ENCODE measurements at places on chromosomes 16 and 17.

DNA sequence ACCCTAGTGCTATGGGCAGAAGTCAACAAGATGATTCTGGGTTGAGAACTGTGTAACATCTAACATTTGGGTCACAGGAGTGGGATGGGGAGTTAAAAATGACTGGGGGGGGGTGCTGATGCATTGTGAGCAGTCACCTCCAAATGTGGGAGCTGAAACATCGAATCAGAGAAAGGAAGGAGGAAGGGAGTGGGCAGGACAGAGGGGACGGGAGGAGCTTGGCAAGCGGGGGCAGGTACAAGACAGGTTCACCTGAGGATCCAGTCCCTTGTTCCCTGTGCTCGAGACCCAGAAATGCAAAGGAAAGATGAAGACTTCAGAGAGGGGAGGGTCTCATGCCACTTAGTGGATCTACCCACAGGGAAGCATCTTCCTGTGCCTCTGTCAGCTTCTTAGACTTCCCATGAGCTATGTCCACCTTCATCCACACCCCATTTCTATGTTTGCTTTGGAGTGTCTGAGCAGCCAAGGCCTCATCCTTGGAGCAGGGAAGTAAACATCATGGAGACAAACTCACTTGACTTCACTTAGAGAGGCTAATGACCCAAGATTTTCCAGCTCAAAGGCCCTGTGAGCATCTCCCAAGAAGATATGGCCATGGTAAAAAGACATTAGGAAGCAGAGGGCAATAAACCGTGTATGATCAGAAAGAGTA lies 20.5 kb downstream of the SMPD3 start:
- no peak for DNase-seq

- DNase-seq: no peak
Measured at GRCh38 chr16:8644211-8645140, 23.0 kb downstream of the METTL22 start.

DNA sequence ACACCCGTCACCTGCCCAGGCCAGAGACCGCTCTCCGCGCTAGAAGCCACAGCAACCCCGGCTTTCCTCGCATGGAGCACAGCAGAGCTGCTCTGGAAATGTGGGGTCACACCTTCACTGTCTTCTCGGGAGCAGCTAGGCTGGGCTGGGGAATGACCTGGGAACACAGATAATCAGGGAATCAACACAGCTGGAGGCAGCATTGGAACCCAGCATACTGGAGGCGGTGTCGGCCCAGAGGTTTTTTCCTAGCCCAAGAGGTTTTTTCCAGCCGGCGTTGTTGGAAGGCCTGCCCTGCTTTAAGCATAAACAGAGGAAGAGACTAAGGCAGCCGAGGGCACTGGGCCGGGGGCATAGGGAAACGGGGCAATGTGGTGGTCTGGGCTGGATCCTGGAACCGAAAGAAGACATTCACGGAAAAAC lies 791 bp upstream of the PLD6 start:
- no peak for DNase-seq

- DNase-seq: no peak
Measured at GRCh38 chr16:53704445-53704813, 473 bp downstream of the FTO start.

- no peak for DNase-seq
Measured at GRCh38 chr17:45874151-45874550, 20.2 kb upstream of the MAPT start.

DNA sequence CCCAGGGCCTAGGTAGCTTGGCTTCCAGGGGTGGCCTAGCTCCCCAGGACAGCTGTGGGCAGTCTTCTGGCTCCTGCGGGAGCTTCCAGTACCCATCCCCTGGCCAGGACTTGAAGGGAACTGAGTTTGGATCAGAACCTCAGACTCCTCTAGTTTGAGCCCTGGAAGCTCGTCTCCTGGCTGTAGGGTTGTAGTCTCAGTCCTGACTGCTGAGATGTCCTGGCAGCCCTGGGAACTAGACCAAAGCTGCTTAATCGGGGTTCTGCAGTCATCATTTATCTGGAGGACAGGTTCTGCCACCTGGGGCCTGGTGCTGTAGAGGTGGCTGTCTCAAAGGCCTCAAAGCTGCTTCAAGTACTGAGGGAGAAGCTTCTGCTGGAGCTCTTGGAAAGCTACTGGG lies 163.7 kb downstream of the WSCD1 start:
- no peak for DNase-seq

DNA sequence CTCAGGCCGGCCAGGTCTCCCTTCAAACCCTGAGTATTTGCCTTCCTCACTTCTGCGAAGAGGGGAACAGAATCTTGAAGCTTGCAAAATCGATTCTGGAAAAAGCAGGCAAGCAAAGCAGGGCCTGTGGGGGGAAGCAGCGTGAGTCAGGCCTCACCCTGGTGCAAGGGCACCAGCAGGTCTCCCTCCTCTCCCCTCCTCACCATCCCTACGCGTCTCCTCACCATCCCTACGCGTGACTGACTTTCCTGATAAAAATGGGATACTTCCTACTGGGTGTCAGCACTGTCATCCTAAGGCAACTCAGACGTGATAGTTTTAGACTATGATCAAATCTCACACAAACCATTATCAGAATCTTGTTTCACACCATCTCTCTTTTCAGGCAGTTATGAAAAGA lies 12.1 kb downstream of the CMTM3 start:
- no peak for DNase-seq

GRCh38 chr17:40724656-40725055 lies 21.1 kb upstream of the KRT24 start:
- DNase-seq: no peak

DNA sequence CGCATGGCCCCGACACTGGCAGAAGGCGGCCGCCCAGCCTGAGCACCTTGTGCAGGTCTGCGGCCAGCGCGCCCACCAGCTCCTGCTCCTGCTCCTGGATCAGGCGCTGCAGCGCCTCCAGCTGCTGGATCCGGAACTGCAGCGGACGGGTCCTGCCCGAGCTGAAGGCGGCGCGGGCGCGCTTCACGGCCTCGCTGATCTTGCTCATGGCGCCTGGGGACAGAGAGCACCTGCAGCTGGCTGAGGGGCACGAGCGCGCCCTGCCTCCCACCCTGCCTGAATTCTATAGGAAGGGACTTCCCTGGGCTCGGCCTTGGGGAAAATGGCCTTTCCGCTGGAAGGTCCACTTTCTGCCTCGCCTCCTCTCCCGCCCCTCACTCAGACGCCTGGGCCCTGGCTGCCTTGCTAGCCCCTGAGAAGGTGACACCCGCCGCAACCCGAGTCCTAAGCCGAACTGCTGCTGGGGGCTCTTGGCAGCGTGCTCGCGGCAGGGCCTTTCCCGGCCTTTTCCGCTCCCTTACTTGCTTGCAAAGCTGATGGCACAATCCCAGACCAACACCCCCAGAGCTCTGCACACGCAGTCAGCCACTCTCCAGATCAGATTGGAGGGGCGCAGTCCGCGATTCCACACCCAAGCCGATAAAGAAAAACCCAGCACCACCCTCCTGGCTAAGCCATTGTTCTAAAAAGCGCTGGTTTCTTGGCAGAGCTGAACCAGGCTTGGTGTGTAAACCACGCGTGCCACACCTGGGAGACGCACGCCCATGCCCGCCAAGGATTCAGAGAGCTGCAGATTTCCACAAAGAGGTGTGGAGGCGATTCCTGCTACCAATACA lies 3.0 kb downstream of the ALDH3A1 start:
- peak; percentile 93 for DNase-seq

DNA sequence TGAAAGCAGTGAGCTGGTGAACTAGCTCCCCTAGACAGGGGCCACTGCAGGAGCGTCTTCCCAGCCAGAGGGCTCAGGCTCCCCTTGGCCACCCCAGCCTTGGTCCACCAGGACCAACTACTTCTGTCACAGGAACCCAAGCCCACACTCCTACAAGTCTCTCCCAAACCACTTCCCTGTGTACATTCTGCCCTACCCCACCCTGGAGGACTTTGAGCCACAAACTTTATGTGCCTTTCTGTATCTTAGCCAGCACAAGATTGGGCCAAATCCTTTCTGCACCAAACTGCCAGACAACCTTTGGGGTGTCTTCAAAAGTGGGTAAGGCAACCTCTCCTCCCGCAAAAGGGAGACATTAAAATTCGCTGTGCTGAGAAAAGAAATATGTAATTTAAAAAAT lies 31.6 kb downstream of the EFCAB5 start:
- DNase-seq: no peak

- no peak for DNase-seq
Measured at GRCh38 chr16:55756963-55757362, 75.9 kb downstream of the CES1 start.

DNA sequence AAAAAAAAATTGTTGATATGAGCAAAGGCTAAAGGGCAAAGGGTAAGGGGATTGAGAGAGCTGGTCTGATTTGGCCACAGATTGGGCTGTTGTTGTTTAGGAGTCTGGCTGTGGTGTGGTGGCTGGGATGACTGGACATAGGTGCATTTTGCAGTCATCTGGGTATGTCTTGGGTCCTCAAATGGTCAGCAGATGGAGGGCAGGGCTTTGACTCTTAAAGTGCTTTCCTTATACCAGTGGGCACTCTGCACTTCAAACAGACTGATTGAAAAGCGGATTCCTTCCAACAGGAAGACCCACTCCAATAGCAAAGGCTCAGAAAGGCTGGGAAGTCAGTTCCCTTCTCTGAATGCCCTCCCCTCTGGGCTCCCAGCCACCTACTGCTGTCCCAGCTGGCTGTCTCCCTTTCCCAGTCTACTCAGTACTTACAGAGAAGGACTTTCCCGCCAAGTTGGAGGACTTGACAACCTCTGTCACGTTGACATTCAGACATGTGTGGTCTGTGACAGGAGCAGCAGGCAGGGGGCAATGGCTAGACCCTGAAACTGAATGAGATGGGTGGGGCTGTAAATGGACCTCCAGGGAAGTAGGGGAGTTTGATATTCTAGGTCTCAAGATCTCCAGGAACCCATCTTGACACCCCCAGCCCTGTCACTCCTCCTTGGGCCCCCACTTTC lies 19.6 kb upstream of the MFSD6L start:
- DNase-seq: no peak

- no peak for DNase-seq
Measured at GRCh38 chr16:85289760-85290625, 177.7 kb upstream of the CIBAR2 start.

- no peak for DNase-seq
Measured at GRCh38 chr17:3033741-3034577, 29.4 kb downstream of the OR1D5 start.

GRCh38 chr17:10120109-10120485 lies 78.3 kb downstream of the GAS7 start:
- DNase-seq: no peak

GRCh38 chr16:58498341-58499091 lies 1.4 kb upstream of the NDRG4 start:
- DNase-seq: no peak

Data from psoas muscle (tissue), 8 donors.